HS-5 (cell line): ENCODE measurements at places on chromosomes 7 and 10.

DNA sequence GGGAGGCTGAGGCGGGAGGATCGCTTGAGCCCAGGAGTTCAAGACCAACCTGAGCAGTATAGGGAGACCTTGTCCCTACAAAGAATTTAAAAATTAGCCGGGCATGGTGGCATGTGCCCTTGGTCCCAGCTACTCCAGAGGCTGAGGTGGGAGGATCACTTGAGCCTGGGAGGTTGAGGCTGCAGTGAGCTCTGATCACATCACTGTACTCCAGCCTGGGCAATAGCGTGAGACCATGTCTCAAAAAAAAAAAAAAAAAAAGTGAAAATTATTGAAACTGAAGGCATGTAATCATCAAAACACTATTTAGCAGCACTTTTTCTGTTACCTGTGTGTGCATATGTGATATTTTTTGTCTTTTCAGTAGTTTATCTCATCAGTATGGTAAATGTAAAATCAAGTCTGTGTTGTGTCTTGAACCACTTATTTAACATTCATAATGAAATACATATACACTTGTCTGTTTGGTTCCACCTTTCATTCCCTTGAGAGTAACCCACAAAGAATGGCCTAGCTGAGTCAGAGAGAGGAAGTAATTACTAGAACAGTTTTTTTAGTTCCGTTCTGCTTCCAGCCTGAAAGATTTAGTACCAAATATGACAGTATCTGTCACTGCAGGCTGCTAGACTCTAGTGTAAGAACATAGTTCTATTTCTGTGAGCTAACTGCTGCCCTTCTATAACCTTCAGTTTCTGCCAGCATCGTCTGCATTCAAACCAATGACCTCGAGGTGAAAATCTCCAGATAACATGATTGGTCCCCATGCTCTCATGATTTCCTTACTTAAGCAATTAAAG is 68.6 kb downstream of the MMRN2 start:
- peak; percentile 34 for DNase-seq

- no peak for DNase-seq
Measured at GRCh38 chr7:36002900-36003299, 150.2 kb upstream of the EEPD1 start.

DNA sequence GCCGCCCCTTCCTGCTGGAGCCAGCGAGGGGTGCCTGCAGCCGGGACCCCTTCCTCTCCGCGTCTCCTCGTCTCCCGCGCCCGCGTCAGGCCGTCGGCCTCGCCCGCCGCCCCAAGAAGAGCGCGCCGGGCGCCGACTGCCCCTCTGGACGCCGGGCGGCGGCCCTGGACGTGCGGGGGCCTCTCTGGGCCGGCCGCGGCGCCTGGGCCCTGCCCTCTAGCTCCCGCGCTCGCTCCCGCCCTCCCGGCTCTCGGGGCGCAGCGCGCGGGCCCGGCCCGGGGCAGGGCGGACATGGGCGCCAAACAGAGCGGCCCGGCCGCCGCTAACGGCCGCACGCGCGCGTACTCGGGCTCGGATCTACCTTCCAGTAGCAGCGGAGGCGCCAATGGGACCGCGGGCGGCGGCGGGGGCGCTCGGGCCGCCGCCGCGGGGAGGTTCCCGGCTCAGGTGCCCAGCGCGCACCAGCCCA is 704 bp downstream of the ZNRF2 start:
- no peak for DNase-seq

DNA sequence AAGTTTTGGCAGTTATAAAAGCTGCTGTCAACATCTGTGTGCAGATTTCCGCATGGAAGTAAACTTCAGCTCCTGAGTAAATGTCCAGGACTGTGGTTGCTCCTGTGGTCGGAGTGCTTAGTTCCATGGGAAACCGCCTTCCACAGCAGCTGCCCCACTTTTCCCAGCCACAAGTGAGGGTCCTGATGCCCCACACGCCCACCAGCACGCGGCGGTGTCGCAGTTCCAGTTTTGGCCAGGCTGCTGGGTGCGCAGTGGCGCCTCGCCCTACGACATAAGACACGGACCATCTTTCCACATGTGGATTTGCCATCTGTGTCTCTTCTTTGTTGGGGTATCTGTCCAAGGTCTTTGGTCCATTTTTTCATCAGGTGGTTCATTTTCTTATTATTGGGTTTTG is 167.1 kb downstream of the DIP2C start:
- DNase-seq: no peak

GRCh38 chr10:104300736-104301292 is 31.8 kb downstream of the GSTO2 start:
- DNase-seq: peak; percentile 98

DNA sequence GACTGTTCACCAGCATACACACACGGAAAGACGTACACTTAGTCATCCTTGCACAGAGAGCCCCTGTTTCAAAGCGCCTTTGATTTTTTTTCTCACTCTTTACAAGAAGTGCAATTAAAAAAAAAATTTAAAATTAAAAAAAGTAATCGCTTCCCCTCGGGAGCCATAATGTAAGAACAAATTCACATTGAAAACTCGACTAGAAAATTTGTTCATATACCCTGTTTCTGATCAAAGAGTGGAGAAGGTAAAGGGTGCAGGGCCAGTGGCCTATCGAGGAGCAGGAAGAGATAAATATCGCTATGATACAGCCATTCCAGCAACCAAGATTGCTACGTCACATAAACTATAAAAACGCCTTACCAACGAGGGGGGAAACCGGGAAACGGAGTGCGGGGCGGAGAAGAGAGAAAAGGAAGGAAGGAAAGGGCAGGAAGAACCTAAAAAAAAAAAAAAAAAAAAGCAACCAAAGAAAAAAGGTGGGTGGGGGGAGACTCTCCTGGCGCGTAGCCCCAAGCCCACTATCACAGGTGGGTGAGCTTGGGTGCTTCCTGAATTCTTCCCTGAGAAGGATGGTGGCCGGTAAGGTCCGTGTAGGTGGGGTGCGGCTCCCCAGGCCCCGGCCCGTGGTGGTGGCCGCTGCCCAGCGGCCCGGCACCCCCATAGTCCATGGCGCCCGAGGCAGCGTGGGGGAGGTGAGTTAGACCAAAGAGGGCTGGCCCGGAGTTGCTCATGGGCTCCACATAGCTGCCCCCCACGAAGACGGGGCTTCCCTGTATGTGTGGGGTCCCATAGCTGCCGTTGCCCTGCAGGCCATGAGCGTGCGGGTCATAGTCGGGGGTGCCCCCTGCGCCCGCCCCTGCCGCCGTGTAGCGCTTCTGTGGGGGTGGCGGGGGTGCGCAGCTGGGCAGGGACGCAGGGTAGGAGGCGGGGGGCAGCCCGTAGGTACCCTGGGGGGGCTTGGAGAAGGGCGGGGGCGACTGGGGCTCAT is 5.2 kb upstream of the HOXA2 start:
- no peak for DNase-seq

GRCh38 chr7:25598765-25599164 is 370.5 kb upstream of the NPVF start:
- DNase-seq: no peak

GRCh38 chr7:106216923-106217542 is 67.8 kb downstream of the NAMPT start:
- DNase-seq: peak; percentile 23

- DNase-seq: peak; percentile 68
Measured at GRCh38 chr10:19014034-19014433, 34.6 kb upstream of the MALRD1 start.

DNA sequence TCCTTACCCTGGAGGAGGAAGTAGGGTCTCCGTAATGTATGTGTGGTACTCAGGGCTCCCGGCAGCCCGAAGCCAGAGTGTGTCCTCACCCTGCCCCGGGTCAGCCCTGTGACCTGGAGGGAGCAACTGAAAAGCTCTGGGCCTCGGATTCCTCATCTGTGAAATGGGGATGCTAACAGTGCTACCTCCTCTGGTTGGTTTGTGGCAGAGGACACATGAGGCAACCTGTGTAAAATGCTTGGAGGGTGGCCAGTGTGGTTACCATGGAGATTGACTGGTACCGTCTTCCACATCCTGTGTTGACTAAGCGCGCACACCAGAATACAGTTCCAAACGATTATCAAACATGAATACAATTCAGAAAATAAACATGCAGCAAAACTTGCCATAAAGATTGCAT is 163.8 kb upstream of the KLF6 start:
- DNase-seq: no peak

GRCh38 chr10:69801094-69801433 is 642 bp upstream of the COL13A1 start:
- DNase-seq: no peak

- no peak for DNase-seq
Measured at GRCh38 chr10:79339266-79339665, 8.0 kb upstream of the PPIF start.

DNA sequence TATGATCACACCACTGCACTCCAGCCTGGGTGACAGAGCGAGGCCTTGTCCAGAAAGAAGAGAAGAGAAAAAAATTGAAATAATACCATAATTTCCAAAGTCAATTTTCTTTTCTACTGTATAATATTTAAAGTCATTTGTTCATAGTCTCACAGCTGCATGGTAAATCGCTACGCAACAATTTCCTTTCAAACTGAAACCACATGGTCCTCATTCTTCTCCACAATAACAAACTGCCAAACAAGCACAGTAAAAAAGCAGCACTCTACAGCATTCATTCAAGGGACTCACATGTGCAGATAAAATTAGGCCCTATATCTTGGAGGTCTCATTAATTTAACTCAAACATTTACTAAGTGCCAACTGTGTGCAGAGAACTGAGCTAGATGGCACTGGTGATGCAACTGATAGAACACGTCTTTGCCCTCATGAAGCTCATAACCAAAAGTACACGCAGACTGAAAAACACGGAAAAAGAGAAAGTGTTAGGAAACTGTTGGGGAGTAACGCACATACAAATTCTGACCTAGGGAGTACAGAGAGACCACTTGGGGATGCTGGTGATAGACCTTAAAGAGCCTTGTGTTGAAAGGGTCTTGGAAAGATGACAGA is 68.4 kb upstream of the SRRM3 start:
- no peak for DNase-seq

GRCh38 chr10:99266383-99266782 is 30.7 kb upstream of the HPSE2 start:
- DNase-seq: no peak

DNA sequence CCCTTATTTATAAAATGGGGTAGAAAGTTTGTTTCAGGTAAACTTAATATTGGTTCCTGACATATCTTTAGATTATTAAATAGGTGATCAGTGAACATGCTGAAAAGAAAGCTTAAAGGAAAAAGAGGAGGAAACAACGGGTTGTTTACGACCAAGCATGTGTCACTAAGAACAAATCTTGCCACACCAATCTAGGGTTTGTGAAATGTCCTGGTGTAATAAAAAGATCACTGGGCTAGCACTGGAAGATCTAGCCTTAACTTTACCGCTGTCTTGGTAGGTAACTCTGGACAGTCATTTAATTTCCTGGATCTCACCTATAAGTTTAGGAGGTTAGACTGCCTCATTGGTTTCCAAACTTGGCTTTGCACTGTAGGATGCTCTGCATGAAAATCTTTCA is 19.0 kb downstream of the VPS26A start:
- no peak for DNase-seq

DNA sequence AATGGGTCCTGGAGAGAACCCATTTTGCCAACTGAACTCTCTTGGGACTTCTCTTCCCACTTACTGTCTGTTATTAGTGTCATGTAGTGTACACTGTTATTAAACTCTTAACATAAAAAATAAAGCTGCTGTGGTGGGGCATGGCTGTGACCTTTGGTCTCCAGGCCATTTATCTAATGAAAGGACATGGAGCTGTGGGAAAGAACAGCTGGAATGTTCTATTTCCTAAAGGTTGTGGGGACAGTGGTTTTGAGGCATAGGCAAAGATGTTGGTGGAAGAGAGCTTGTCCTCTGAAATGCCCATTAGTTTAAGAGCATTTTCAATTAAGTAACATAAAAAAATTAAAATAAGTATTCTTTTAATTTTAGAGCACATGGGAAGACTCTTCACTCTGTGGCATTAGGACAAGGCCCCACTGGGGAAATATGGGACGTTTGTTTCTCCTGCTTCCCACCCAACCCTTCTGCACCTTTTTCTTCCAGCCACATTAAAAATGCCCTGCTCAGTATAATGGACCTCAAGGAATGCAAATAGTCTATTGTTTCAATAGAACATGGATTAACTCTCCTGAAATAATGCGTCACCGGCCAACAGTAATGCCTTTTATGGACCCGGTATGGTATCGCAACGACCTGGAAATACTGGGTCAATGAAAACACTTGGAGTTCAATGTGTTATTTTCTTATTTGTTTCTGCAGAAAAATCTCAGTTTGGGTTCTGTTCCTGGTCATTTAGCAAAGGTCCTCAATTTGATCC is 149.6 kb downstream of the BUB3 start:
- no peak for DNase-seq

DNA sequence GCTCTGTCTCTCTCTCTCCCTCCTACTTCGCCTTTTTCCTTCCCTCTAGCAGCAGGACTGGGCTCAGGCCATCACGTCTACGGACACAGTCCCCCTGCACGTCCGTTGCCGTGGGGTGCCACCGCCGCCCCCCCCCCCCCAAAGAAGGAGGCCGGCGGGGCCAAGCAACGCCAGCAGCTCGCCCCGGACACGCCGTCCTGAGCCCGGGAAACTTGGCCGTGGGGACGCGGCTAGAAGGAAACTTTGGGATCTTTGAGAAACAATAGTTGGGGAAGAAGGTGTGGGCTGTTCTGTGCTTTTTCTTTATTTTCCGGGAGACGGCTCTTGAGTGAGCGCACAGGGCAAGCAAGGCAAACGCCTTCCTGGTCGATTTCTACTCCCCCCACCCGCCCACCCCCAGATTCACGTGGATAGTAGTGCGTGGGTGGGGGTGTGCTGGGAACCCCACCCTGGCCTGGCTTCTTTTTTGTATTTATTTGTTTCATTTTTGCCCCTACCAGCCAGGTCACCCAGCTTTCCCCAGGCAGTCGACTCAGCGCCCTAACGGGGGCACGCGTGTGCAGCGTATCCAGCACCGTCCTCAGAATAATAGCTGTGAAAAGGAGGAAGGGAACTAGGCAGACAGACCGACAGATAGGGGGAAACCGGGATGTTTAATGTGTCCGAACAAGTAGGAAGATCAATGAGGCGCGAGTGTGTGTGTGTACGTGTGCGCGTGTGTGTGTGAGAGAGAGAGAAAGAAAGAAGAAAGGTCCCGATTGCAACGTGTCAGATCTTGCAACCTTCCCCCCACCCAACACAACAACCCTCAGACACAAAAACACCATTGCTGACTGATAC is 1.4 kb downstream of the MXI1 start:
- no peak for DNase-seq

DNA sequence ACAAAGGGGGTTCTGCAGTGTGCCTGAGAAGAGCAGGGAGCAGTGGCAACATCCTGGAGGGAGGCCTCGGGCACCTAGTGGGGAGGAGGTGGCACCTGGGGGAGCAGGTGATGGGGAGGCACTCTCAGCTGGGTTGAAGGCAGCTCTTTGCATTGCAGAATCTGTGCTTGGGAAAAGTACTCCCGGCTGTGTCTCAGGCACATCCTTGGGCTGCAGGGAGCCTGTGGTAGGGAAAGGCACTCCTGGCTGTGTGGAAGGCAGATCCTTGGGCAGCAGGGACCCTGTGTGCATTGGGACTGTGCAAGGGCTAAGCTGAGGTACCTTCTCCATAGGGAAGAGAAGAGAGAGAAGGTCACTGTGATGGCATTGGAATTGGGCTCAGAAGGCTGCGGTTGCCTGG is 52.8 kb upstream of the ANTXRL start:
- DNase-seq: no peak
